ENCODE measurements at places on chromosomes 2 and 18. TPM values are rescaled to one million over a fixed set of nuclear protein-coding genes. Genes with fewer than 3 reads are reported as not detected.

DNA sequence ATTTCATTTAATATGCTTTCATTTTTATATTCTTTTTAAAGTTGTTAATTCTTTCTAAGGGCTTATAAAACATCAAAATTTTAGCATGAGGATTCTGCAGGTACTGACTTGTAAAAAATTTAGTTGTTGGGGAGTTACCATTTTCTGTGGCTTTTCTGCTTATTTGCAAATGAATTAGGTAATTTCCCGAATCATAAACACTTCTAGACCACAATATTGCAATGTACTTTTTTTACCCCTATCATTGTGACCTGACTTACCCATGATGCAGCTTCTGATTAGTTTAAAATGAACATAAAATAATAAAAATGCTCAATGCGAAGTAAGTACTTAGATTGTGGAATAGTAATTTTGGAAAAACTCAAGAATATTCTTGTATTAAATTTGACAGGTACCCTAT is 11.4 kb downstream of the ARL6IP6 start:
- H3K4me1 ChIP-seq = peaks cover 11% of the 10 kb centered on the region
- H3K27me3 ChIP-seq = no peaks in the 10 kb centered on the region
- peaks cover 1% of the 10 kb centered on the region for H3K36me3 ChIP-seq
- no peak overlapping the region for H3K4me3 ChIP-seq

DNA sequence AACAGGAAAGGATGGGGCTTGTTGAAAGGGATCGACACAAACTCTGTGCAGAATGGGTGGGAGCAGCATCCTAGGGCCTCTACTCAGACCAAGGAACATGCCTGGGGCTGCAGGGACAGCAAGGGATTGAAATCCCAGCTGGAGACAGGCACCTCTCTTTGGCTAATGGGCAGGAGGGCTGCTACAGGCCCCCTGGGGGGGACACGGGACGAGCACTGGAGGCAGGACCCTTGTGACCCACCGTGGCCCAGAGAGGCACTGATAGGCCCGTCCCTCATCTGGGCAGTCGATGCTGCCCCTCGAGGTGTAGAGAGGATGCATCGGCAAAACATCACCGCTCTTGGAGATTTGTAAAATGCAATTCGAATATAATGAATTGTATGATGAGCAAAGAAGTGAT is 5.1 kb downstream of the HS1BP3 start:
- no peak overlapping the region for H3K4me3 ChIP-seq
- no peaks in the 10 kb centered on the region for H3K27me3 ChIP-seq
- H3K27ac ChIP-seq = no peak overlapping the region
- peaks cover 38% of the 10 kb centered on the region for H3K4me1 ChIP-seq
- peaks cover 6% of the 10 kb centered on the region for H3K36me3 ChIP-seq

DNA sequence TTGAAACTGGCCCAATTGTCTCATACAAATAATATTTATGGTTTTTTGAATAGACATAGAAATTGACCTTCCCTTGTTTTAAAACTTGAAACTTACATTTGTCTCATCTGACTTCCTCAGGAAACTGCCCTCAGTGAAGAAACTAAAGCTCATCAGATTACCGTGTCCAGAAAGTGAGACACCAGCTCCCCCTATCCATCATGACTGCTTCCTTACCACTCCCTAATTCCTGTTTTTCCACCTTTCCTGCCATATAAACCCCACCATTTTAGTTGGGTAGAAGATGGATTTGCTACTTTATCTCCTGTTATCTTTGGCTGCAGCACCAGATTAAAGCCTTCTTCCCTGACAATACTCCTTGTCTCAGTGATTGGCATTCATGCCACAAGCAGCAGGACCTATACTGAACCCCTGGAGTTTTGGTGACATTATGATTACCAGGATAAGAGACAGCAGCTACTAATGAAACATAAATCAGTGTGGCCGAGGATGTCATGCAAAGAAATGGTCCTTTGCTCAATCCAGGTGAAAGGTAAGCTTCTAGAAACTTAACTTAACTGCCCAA is 1627.6 kb upstream of the ZEB2 start:
- DNase-seq = no peak
- no peaks in the 10 kb centered on the region for H3K36me3 ChIP-seq
- H3K27me3 ChIP-seq = no peaks in the 10 kb centered on the region
- no peak overlapping the region for H3K4me3 ChIP-seq
- no peak overlapping the region for H3K27ac ChIP-seq
- no peaks in the 10 kb centered on the region for H3K4me1 ChIP-seq

Gene SERPINB10
- total RNA-seq = not detected

Gene C2orf80
- total RNA-seq = not detected

Measured in HepG2 (cell line).